ENCODE measurements at places on chromosomes 1 and 21.

- DNase-seq: no peak
Observed at GRCh38 chr1:218444588-218444987, 99.5 kb downstream of the TGFB2 start.

- no peak for DNase-seq
Observed at GRCh38 chr1:25735956-25736529, 64.0 kb upstream of the SELENON start.

DNA sequence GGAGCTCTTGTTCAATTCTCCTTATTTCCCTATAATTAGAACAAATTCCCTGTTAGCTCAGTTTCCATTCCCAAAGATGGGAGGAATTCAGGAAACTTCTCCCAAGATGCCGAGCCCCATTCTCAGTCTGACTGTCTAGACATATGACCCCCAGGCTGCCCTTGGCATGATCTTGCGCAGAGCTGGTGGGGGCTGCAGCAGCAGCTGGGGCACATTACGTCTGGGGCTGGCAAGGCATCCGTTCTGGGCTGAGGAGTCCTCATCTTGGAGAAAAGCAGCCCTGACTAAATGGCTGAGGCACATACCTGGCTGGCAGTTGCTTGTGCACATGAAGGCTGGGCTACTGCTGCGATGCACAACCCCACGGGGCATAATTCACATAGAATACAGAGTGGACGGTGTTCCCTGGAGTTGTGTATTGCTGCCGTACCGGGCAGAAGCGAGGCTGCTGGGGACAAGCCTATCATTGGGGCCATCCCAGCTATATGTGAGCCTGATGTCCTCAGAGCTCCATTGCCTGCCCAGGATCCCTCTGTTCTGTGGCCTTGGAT lies 36.4 kb upstream of the TRABD2B start:
- DNase-seq: no peak

- DNase-seq: no peak
Observed at GRCh38 chr1:160807247-160807646, 11.3 kb downstream of the LY9 start.

DNA sequence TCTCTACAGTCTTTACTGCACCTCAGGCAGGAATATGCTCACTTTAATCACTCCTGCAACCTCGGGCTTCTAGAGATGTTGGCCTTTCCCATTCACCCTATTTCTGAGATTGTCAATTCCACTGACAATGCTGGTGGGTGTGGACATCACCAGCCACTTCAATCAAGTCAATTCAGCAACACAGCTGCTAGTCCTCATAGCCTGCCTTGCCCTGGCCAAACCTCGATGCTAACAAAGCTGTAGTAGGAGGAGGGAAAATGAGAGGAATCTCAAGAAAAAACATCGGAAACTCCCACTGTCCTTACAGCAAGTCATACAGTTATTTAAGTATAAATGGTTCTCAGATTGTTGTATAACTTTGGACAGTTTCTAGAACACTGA lies 155.0 kb downstream of the KCNH1 start:
- DNase-seq: no peak

- no peak for DNase-seq
Observed at GRCh38 chr21:37088186-37088735, 15.2 kb downstream of the TTC3 start.

DNA sequence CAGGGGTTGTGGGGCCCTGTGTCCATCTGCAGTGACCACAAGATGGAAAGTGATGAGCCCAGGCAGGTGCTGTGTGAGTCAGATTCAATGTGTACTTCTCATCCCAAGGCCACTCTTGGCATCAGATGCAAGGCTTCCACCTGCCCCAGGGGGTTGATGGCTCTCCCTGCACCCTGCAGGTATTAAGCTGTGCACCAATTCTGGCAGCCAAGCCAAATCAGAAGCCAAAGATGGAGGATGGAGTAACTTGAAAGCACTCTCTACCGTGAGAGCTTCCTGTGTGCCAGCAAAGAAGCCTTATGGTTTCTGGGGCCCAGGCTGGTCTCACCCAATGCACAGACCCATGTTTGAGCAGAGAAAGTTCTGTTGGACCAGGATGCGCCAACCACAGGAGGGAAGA lies 44.3 kb upstream of the TENT5C start:
- DNase-seq: no peak

GRCh38 chr1:181583598-181583997 lies 100.3 kb downstream of the CACNA1E start:
- DNase-seq: no peak

DNA sequence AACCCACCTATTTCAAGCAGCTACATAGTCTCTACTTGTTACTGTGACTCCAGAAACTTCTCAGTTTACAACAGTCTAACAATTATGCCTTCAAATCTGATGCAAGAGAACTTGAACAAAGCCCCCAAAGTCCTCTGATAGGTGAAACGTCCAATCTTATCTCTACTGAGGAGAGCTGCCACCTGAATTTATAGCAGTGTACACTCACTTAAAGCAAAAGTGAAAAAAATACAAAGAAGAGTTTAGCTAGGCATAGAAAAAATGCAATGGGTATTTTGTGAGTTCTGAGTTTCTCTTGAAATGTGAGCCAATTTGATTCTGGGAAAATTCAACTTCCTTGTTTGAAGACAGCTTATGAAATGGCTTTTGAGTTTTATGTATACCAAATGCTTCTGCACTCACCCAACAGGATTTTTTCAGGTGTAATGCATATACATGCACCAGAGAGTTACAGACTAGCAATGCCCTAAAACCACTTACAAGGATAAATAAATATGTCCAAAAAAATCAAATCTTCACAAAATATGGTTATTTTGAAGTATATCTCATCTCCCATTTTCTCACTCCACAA lies 17.8 kb upstream of the CLIC6 start:
- DNase-seq: no peak

DNA sequence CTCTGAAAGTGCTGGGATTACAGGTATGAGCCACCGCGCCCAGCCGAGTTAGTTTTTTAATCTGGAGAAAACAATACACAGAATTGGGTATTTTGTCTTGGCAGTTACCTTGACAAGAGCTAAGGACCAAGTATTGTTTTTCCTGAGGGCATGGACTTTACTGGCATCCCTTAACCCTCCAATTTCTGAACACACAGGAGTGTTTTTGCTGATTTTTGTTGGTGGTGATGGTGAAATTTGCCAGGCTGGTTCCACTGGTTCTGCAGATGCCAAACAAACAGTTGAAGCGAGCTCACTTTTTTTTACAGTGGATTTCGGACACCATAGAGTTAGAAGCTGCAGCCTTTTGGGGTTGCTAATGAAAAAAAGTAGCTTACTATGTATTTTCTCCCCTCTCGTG lies 37.2 kb upstream of the SH3D21 start:
- no peak for DNase-seq

- DNase-seq: no peak
Observed at GRCh38 chr1:209176866-209177430, 406.6 kb upstream of the CAMK1G start.

- DNase-seq: no peak
Observed at GRCh38 chr1:47249755-47250154, 17.7 kb upstream of the TAL1 start.

GRCh38 chr1:159944623-159945455 lies 574 bp downstream of the IGSF9 start:
- DNase-seq: no peak

DNA sequence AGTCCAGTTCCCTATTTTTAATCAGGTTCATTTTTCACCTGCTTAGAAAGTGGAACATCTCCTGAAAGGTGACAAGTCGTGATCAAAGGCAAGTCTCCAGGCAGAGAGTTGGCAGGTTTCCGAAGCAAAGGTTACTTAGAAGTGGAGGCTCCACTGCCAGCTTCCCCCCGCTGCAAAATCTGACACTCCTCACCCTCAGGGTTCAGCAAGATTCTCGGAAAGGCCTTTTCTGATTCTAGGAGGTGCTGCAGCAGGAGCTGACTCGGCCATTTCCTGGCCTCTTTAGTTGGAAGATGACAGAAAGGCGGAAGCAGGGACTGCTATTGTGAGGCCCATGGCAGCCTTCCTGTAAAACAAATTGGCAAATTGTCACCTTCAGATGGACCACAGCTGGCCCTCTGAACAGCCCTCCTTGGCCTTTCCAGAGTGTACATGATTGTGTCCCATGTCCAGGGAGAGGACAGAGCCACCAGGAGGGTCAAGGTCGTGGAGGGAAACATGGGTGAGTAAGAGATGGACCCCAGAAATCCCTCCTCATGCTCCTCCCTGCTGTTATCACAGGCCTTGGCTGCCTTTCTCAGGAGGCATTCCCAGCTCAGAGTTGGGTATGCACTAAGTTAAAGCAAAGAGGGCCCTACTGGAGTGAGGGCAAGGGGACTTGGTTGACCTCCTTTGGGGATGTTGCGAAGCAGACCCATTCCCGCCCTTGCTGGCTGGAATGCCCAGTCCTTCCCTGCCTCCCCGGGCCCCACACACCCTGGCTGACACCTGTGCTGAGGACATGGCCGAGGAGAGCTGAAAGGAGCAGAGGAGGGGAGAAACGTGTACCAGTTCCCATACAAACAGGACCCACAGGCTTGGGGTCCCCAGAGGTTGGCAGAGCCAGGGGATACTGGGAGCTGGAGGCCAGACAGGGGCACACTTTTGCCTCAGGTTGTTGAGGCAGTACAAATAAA lies 115.5 kb upstream of the IRF2BP2 start:
- no peak for DNase-seq

GRCh38 chr1:232922485-232922884 lies 27.9 kb upstream of the NTPCR start:
- peak; percentile 82 for DNase-seq

DNA sequence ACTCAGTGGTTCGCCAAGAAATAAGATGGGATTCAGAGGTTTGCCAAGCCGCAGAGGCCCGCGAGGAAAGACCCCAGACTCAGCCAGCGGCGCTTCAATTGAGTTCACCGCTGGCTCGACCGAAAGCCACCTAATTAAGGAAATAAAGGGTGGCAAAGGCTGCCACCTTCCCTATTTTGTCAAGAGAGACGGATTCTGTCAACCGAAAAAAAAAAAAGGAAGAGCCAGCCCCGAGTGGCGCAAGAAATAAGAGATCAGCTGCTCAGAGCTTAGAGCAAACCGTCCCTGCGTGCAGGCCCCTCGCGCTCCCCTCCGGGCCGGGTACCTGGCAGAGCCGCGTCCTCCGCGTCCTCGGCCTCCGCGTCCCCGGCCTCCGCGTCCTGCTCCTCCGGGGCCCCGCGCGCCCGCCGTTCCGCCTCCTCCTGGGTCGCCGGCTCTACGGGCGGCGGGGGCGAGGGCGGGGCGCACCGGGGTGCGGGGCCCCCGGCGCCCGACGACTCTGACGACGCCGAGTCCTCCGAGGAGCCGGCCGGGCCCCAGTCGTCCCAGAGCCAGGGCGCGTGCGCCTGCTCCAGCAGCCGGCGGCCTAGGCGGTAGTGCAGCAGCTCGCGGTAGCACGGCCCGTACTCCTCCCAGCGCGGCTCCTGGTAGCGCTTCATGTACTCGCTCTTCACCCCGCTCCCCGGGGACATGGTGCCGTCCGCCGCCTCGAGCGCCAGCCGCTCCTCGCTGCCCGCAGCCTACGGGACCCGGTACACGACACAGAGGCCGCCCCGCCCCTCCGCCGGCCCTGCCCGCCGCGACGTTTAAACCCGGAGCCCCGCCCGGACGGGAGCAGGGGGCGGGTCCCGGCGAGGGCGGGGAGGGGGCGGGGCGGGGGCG lies 832 bp downstream of the CCSAP start:
- peak; percentile 73 for DNase-seq

DNA sequence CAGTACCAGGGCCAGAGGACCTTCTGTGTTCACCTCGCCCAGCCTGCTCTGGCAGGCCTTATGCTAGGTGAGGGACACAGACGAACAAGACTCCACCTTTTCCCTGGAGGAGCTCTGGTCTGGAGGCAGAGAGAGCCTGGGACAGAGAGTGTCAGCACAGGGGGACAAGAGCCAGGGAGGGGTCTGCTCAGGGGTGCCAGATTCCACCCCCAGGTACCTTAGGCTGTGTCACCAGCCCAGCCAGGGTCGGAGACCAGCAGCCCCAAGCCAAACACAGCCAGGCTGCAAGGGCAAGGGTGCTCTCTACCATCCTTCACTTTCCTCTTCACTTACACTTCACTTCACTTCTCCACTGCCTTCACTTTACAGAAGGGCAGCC lies 4.3 kb upstream of the LRP8 start:
- DNase-seq: no peak

DNA sequence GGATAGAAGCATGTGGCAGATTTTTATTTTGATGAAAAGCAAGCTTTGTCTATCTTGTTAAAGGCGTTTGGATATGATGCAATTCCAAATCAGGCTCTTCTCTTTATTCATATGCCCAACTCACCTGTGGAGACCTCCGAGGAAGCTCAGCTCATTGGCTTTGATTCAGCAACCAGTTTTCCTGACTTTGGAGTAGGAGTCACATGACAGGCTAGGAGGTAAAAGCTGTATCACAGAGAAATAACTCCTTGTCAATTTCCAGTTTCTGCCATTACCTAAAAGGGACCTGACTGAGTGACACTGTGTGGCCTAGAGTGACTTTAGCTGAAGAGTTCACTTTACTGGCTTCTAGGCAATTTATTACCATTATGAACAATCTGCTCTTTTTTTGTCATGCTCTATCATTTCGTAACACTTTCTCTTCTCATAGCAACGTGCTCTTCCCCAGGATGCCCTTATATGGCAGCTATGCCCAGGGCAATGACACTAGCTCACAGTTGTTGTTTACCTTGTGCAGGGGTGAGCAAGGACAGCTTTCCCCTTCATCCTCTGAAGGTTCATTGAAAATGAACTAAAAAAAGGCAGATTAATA lies 107.2 kb downstream of the KCNK1 start:
- no peak for DNase-seq

GRCh38 chr1:9629445-9630201 lies 21.9 kb upstream of the PIK3CD start:
- DNase-seq: no peak

DNA sequence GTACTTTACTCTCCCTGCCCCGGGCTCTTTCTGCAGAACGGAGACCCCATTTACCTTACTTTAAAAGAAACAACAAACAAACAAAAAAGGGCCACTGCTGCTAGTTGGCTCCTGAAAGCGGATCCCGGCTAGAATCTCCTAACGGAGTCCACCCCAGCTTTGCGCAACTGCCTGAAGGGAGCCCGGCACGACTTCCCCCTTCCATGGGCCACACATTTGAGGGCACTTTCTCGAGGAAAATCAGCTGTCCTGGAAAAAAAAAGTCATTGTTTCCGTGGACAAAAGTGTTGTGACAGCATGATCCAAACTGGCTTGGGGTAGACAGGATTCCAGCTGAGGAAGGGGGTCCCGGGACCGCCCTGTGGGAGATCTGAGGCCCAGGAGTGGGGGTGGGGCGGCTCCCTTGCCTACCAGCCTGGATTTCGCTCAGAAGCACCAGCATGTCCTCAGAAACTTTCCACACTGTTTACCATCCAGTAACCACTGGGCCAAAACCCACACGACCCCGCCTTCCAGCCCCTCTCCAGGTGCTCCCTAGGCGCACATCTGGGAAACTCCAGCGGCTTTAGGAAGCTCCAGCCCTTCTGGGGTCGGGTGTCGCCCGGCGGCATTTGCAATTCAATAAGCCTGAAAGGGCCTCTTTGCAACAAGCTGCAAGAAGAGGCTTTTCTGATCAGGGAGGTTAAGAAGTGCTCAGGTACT lies 4.8 kb downstream of the RIPK4 start:
- DNase-seq: no peak
